ENCODE measurements at places on chromosomes 12 and 14. TPM values are rescaled to one million over a fixed set of nuclear protein-coding genes. Genes with fewer than 3 reads are reported as not detected.

GPR68 gene
- total RNA-seq = 0.61 TPM

MFAP5 gene
- total RNA-seq = not detected

ZNF140 gene
- 20.8 TPM for total RNA-seq

SOAT2 gene
- not detected for total RNA-seq

TRIP11 gene
- total RNA-seq = 19.8 TPM

SERPINA5 gene
- total RNA-seq = not detected

VWF gene
- total RNA-seq = 531 TPM

All from epithelial cell of umbilical artery (primary cell).